Mesenteric fat pad (tissue), 1 donor: ENCODE measurements at places on chromosomes 16 and 17. TPM values are rescaled to one million over a fixed set of nuclear protein-coding genes. Genes with fewer than 3 reads are reported as not detected.

ANKRD40CL gene
- total RNA-seq: not detected

DHRS7C gene
- not detected for total RNA-seq

- DNase-seq: no peak
Observed at GRCh38 chr17:60107526-60108257, 29.0 kb upstream of the HEATR6 start.

DNA sequence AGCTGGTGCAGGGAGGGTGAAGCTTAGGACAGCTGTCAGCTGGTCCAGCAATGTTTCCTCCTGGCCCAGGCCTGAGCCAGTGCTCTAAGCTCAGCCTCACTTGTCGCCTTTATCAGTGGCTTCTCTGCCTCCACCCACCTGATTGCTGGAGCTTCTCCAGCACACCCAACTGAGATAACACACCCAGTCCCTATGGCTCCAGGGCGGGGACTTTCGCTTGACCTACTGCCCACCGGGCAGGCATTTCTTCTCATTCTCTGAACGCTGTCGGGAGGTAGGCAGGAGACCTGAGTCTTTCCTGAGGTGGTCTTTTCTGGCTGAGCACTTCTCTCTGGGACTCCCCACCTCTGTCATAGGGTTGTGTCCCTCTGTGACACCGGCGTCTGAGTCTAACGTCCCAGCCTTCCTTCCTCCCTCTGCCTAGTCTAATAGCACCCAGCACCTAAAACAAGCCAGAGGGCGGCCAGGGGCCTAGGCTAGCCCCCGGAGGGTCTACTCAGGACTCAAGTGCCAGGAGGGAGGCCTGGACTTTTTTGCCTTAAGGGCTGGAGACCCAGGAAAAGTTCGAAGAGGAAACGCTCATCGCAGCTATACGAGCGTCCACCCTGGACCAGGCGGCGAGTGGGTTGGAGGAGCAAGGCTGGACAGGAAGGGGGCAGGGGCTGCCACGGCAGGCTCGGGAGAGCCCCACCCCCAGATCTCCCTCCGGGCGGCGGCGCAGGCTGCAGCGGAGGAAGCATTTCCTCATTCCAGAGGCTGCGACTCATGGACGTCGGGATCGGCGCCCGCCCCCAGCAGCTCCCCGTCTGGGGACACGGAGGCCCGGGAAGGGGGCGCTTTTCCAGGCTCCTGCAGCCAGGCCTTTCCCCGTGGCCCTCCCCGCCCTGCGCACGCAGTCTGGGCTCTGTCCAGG is 756 bp downstream of the TAX1BP3 start:
- DNase-seq: peak; percentile 96

DNA sequence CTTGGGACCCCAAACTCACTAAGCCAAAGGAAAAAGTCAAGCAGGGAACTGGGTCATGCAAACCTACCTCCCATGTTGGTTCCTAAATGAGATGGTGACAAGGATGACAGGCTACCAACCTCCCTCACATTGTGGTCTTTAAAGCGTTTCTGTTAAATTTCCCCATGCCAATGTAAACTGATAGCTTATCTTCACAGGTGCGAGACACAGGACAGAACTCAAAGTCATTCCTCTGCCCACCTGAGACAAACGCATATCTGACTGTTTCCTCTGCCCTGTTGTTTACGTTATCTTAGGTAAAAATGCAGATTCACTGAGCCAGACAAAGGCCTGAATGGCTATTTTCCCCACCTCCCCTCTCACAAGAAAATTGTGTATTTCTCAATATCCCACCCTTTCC is 19.0 kb upstream of the CD300E start:
- no peak for DNase-seq
